ENCODE measurements at places on chromosomes 7 and 10. TPM values are rescaled to one million over a fixed set of nuclear protein-coding genes. Genes with fewer than 3 reads are reported as not detected.

DNA sequence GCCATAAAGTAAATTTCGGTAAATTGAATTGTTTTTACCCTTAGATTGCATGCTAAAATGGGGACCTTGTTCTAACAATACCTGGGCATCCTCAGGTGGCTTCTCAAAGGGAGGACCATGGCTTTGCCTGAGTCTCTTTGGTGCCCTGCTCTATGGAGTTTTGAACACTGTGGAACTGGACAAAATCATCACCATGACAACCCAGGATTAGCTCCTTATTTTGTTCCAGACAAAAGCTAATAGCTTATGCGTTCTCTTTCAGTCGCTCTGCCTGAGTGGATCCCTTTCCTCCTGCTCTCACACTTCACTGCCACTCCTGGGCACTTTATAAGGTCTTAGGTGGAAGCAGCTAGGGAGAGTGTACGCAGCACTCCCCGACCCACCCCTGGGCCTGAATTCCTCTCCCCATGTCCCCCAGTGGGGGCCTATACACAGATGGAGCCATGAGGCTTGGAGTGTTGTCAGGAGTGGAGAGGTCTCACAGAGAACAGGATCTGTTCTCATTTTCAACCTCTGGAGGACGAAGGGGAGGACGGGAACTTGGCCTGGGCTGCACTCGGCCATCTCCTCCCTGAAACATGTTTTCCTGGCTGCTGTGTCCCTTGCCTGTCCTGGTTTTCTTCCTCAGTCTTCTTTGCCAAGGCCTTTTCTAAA lies 19.0 kb downstream of the ADCYAP1R1 start:
- DNase-seq = no peak

DNA sequence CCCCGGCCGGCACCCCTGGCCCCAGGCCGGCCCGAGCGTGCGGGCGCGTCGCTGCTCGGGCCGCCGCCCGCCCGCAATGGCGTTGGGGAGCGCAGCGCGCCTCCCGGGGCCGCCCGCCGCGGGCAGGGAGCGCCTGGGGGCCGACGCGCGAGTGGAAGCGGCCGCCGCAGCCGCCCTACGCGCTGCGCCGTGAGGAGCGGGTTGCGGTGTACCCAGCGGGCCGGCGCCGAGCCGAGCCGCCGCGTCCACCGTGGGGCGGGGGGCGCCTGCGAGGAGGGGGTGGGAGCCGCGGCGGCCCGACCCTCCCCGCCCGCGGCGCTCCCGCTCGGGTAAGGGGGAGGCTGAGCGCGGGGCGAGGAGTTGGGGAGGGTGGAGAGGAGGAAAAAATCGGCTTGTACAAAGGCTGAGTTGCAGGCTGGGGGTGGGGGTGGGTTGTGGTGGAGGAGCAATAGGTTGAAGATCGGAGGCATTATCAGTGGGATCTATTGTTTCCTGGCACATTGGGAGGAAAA lies 473 bp downstream of the PPP1R9A start:
- peak; percentile 32 for DNase-seq

DNA sequence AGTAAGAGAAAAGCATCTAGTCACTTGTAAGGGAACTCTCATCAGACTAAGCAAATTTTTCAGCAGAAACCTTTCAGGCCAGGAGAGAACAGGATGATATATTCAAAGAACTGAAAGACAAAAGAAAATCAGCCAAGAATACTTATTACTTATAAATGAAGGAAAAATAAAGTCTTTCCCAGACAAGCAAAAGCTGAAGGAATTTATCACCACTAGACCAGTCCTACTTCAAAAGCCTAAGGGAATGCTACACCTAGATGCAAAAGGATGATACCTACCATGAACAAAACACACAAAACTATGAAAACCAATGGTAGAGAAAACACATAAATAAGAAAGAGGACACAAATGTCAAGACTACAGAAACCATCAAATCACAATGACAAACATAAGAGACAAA lies 126.6 kb upstream of the ABCB5 start:
- DNase-seq = no peak

- no peak for DNase-seq
These were observed 11.9 kb downstream of the STEAP1B start for GRCh38 chr7:22487978-22488642.

DNA sequence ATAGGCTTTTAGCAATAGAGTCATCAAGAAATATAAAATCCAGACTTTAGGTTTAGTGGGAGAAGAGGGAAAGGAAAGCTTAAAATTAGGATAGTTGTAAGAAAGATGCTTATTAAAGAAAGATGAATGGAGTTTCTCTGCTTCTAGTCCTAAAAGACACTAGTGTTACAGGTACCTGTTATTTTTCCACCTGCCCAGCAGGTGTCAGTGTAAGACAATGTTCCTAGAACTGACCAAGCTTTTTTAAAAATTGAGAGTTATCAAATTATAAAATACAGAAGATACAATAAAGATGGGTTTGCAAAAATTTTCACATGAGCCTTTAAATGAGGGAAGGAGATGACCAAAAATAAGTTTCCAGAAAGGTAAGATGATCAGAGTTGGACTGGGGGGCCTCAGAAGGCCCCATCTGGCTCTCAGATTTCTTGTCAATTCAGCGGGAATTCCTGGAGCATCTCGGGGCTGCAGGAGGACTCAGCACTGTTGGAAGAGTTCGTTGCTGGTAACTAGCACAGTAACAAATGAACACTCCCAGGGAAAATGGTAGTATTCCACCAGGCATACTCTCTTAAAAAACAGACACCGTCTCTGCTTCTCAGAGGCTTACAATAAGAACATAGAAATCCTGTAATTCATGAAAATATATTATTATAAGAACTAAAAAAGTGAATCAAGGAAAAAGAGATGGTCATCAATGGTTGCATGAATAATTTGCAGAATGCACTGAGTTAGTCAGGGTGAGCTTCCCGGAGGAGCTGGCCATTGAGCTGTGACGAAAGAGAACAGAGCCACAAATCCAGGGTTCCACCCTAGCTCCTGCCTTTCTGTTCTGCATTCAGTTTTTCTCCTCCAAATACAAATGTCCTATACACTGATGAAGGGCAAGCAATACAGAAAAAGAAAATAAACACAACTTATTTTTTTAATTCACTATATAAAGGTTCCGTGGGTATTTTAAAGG lies 71.8 kb upstream of the PIK3CG start:
- DNase-seq = peak; percentile 47

GBX1 gene
- total RNA-seq = not detected

- DNase-seq = no peak
These were observed 23.6 kb downstream of the FAM3C start for GRCh38 chr7:121372376-121373010.
